Right atrium auricular region (tissue), 2 donors: ENCODE measurements at places on chromosomes 2 and 18.
A peak's percentile ranks its signal among the peaks of the same experiment; 100 is the strongest.

DNA sequence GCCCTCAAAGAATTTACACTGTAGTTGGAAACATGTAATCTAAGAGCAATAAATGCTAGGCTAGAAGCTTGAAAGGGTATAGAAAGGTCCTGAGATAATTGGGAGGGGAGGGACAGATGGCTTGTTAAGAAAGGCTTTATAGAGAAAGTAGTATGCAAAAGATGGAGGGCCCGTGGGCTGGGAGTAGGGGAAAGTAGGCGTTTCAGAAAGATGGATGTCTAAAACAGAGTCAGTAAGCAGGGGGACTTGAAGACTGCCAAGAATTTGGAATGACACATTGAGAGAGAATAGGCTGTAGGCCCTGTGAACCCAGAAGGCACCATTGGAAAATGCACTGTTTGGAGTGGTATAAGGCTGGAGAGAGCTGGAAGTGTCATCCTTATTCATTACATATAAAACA, 822 bp downstream of the PSMG2 start:
- no peak for DNase-seq

- DNase-seq: no peak
Observed at GRCh38 chr2:95539836-95540235, 52.0 kb upstream of the TRIM43 start.

DNA sequence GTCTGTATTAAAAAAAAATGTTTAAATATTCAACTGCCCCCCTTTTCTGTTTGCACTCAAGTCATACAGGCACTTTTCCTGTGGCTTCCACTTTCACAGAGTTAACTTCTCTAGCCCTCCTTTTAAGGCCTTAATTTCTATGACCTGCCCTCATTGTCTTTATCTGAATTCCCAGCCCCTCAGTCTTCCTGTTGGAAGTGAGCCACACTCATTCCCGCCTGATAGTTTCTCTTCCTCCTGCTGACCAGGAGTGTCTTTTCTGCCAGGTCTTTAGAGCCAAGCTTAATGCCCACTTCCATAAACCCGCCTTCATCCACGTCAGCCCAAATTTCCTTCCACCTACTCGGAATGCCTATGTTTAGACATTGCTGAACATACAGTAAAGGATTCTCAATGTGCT, 10.5 kb downstream of the COPS8 start:
- no peak for DNase-seq

GRCh38 chr2:156333951-156334495, 1.5 kb upstream of the NR4A2 start:
- DNase-seq: peak; percentile 69
